Activated T-cell treated with anti-CD3 and anti-CD28 coated beads, Interleukin-2, amount 50 U/mL, for 4 hours (primary cell): ENCODE measurements at places on chromosomes 16 and 17. TPM values are rescaled to one million over a fixed set of nuclear protein-coding genes. Genes with fewer than 3 reads are reported as not detected.

- no peak for DNase-seq
These were observed 67.2 kb upstream of the LHX1 start for GRCh38 chr17:36869856-36870719.

GRCh38 chr16:87288753-87289362, 28.3 kb downstream of the C16orf95 start:
- no peak for DNase-seq

DNA sequence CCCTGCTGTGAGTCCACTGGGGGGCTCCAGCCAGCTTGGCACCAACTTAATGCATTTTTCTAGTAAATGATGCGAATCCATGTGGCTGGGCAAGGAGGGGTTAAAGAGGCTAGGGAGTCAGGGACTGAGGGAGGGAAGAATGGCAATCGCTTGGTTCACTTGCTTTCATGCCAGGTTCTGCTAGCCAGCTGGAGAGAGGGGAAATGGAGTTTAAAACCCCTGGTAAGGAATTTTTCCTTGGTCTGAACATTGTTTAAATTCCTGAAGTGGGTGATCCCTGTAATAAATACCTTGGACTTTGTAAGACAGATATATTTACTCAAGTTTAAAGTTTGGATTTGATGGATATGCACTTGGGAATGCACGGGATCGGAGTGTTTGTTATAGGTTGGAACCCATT, 22.8 kb downstream of the ANKFN1 start:
- DNase-seq, result no peak

GRCh38 chr16:74438492-74438979, 17.3 kb upstream of the CLEC18B start:
- no peak for DNase-seq

DNA sequence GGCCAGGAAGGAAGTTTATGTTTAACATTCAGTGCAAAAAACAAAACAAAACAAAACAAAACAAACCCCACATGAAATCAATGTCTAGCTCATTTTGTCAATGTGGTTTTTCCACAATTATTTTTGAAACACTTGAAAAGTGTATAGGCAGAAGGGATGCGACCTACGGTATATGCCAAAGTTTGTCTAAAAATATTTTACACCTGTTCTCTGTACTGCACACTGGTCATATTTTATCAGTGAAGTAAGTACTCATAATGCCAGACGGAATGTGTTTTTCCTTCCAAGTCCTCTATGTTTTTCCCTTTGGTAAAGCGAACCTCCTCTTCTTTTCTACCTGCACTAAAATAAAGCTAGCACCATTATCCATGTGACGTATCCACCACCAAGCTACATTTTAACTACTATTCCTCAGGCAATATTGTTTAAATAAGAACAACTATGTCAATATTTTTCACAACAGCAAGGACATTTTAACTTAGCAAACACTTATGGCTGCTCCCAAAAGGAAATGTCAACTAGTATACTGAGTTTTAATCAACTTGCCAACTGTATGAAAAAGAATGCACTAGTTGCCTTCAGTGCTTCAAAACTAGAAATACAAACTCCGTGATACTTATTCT, 10.3 kb downstream of the TOB1 start:
- DNase-seq, result no peak

DNA sequence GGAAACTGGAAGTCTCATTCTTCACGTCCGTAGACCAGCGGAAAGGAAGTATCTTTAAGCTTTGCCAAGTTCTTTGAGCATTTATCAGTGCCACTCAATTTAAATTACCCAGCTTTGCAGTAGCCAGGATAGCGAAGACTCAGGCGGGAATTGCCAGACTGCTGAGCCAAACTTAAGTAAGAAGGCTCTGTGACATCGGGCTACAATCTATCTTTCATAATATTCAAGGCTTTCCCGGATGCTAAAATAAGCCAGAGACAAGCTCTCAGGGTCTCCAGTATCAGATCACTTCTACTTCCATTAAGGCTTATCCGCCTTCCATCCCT, 436 bp upstream of the BRIP1 start:
- no peak for DNase-seq

CDIPT gene
- total RNA-seq, result 56.7 TPM
